ENCODE measurements at places on chromosomes 11 and 22.

DNA sequence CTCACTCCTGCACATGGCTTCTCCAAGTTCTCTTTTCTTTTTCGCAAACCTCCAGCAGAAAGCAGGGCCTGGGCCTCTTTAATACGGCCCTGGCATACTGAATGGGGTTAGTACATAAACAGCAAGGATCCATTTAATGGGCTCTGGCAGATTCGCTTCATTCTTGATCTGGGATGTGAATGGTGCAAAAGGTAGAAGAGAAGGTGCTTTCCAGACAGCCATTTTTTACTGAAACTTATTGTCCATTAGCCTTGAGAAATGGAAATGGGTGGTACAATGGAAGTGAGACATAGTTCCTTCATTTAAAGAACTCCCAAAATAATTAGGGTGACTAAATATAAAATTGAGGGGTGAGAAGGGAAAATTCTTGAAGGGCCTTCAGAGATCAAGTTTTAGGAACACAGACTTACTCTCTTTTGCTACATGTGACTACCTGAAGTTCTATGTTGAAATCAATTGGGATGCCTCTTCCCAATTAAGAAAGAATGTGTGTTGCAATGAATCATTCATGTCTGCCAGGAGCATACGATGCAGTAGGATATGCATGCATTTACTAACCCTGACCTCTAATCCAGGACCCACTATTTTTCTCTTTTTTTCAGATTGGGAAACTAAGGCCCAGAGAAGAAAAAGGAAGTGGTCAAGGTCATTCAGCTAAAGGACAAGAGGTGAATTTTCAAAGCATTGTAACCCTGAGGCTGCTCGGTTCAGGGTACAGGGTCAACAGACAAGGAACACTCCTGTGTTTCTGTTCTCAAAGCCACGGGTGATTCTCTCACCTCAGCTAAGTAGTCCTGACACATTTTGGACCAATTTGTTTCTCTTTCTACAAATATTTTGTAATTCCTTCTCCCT is 144.1 kb downstream of the BBOX1 start:
- DNase-seq = no peak

GRCh38 chr11:91639359-91639758 is 585.3 kb upstream of the FAT3 start:
- DNase-seq = no peak

DNA sequence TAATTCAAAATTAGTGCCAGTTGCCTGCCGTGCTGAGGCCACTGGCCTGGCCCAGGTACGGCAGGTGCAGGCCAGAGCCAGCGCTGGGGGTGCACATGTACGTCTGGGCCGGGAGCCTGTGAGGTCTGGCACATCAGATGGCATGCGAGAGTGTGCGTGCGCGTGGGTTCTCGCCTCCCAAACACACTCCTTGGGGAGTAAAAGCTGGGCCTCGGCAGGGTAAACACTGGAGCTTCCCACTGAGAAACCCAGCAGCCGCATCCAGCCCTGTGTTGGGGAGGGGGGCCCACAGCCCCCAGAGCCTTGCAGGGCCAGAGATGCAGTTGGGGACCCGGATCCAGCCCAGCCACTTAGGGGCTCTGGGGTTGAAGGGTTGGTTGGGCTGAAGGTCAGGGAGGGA is 37.8 kb downstream of the FLRT1 start:
- DNase-seq = no peak

- DNase-seq = no peak
Measured at GRCh38 chr11:46826310-46827044, 19.6 kb downstream of the CKAP5 start.

GRCh38 chr11:86741839-86742805 is 58.2 kb upstream of the PRSS23 start:
- no peak for DNase-seq

DNA sequence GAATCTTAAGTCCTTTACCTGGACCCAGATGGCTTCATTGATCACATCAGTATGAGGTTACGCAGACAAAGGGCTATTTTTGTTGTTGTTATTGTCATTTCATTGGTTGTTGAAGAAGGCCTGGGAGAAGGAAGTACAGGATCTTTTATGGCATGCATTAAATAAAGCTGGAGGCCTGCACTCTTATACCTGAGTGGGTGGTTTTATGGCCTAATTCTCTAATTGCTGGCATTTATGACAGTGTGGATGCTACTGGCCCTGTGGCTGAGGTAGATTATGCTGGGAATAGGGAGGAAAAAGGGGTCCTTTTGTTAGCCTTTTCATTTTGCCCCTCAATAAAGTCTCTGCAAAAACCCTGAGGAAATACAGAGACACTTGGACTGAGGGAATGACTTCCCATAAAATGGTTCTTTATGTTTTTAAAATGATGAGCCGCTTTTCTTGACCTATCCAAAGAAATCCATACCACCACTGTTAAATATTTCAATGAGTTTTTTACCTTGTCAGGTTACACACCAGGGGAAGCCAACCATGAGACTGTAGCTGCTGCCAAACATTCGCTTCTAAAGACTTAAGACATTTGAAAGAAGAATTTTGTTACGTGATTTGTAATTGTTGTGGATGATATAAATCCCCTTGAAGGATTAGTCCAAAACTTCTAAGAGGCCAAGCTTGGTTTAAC is 6.8 kb downstream of the KMT2A start:
- DNase-seq = no peak

GRCh38 chr11:121762820-121763219 is 310.1 kb upstream of the SORL1-AS1 start:
- no peak for DNase-seq

DNA sequence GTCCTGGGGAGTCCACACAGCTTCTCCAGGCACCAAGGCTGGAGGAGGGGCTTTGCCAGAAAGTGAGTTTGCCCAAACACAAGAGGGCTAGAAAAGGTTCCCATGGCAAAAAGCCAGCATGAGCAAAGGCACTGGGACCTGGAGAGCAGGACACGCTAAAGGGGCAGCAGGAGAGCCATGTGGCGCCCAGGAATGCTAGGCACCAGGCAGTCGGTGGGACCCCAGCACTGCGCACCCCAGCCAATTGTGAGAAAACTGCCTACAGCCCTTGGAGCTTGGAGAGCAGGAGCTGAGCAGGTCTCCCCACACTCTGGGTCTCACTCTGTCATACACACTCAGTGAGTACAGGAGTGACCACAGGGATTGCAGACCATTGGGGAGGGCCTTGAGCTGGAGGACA is 5.2 kb upstream of the RAB1B start:
- DNase-seq = no peak

DNA sequence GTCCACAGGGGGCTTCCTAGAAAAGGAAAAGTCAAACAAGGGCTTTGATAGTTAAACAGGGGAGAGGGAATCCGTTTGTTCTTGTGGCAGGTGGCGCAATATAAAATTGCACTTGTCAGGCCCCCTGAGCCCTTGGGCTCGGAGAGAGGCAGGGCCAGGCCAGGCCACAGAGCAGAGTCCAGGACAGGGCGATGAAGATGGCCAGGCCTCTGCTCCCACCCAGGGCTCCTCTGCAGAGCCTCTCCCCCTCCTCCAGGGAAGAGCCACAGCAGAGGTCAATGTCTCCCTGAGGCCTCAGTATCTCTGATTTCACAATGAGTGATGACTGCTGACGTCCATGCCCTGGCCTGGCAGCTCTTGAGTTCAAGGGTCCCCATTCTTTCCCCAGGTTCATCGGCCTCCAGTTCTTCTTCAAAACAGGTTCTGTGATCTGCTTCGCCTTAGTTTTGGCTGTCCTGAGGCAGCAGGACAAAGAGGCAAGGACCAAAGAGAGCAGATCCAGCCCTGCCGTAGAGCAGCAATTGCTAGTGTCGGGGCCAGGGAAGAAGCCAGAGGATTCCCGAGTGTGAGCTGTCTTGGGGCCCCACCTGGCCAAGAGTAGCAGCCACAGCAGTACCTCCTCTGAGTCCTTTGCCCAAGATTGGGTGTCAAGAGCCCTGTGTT is 36.4 kb upstream of the TPBGL start:
- no peak for DNase-seq
